T-cell (primary cell): ENCODE measurements at places on chromosomes 12 and 14.

- no peak overlapping the region for H3K4me3 ChIP-seq
- peaks cover 25% of the 10 kb centered on the region for H3K27me3 ChIP-seq
- DNase-seq, result no peak
- H3K4me1 ChIP-seq, result no peaks in the 10 kb centered on the region
Measured at GRCh38 chr12:132309596-132310086, 19.7 kb downstream of the GALNT9 start.

GRCh38 chr12:104249017-104249416 is 33.4 kb downstream of the TXNRD1 start:
- no peaks in the 10 kb centered on the region for H3K27me3 ChIP-seq
- no peak overlapping the region for H3K4me3 ChIP-seq
- H3K27ac ChIP-seq, result no peak overlapping the region
- H3K36me3 ChIP-seq, result no peaks in the 10 kb centered on the region
- DNase-seq, result no peak
- H3K4me1 ChIP-seq, result no peaks in the 10 kb centered on the region

GRCh38 chr12:4177262-4177661 is 96.3 kb upstream of the CCND2 start:
- no peaks in the 10 kb centered on the region for H3K36me3 ChIP-seq
- no peaks in the 10 kb centered on the region for H3K4me1 ChIP-seq
- H3K27me3 ChIP-seq, result no peaks in the 10 kb centered on the region
- DNase-seq, result no peak
- H3K27ac ChIP-seq, result no peak overlapping the region

- no peak overlapping the region for H3K27ac ChIP-seq
- DNase-seq, result no peak
- H3K36me3 ChIP-seq, result no peaks in the 10 kb centered on the region
- H3K27me3 ChIP-seq, result peaks cover 26% of the 10 kb centered on the region
- H3K4me3 ChIP-seq, result no peak overlapping the region
Measured at GRCh38 chr14:50874757-50875156, 2.9 kb downstream of the ABHD12B start.

DNA sequence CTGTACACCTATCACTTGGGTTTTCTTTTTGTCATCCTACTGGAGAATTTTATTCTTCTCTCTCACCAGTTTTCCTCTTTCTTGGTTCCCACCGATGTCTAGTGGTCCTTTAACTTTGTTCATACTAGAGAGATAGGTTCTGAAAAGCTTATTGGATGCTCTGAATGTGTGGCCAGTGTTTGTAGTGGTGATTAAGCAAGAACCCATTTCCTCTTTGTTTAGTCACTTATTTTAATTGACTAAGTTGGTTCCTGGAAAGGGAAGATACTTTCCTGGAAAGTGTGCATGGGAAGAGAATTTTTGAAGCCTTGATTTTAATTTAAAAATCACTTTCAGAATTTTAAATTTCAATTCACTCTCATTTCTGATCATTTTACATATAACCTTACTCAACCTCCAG is 127.2 kb downstream of the OTOGL start:
- no peak overlapping the region for H3K27ac ChIP-seq
- no peaks in the 10 kb centered on the region for H3K36me3 ChIP-seq
- no peaks in the 10 kb centered on the region for H3K4me1 ChIP-seq

DNA sequence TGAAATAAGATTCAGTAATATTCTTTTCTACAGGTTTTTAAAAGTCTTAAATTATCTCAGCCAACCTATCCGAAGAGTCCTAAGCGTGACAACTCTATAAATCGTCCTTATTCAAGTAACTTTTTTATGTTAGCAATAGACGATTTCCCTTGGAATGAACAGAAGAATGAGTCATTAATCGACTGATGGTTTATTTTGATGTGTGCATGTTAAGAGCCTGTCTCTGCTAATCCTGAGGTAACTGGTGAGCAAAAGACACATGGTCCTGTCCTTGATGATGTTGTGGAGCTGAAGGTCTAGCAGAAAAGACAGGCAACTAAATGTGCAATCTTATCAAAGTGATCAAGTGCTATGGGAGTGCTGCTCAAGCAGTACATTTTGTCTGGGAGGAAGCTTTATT is 80.4 kb downstream of the DAAM1 start:
- no peak overlapping the region for H3K4me3 ChIP-seq
- H3K27ac ChIP-seq, result no peak overlapping the region
- DNase-seq, result no peak
- no peaks in the 10 kb centered on the region for H3K27me3 ChIP-seq

GRCh38 chr12:30822385-30823155 is 67.8 kb upstream of the CAPRIN2 start:
- no peak overlapping the region for H3K27ac ChIP-seq
- H3K4me1 ChIP-seq, result peaks cover 18% of the 10 kb centered on the region
- peak; percentile 35 for DNase-seq
- peak overlapping the region; percentile 78 for H3K4me3 ChIP-seq
- no peaks in the 10 kb centered on the region for H3K36me3 ChIP-seq

- H3K4me1 ChIP-seq, result no peaks in the 10 kb centered on the region
- H3K27ac ChIP-seq, result no peak overlapping the region
- H3K27me3 ChIP-seq, result peaks cover 3% of the 10 kb centered on the region
- H3K36me3 ChIP-seq, result no peaks in the 10 kb centered on the region
- DNase-seq, result no peak
Measured at GRCh38 chr14:101451166-101451565, 110.1 kb upstream of the DIO3 start.

DNA sequence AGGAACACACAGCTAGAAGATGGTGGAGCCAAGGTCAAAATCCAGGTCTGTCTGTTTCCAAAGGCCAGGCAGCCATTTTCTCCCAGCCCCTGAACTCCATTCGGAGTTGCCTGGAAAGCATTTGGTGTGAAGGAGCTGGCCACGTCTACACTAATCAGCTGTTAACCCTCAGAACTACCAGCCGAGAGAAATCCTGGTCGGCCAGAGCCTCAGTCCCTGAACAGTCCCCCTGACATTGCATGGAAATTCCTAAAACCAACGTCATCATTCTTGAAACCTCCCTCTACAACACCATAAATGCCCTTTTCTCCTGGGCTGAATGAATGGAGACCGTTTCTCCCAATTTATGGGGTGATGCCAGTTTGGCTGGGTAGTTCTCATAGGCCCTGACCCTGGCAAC is 245.6 kb downstream of the SLC41A2 start:
- no peak overlapping the region for H3K4me3 ChIP-seq
- H3K36me3 ChIP-seq, result no peaks in the 10 kb centered on the region
- H3K27me3 ChIP-seq, result no peaks in the 10 kb centered on the region
- no peak for DNase-seq

- no peaks in the 10 kb centered on the region for H3K27me3 ChIP-seq
- H3K36me3 ChIP-seq, result no peaks in the 10 kb centered on the region
- no peak overlapping the region for H3K4me3 ChIP-seq
- DNase-seq, result no peak
- H3K4me1 ChIP-seq, result no peaks in the 10 kb centered on the region
- no peak overlapping the region for H3K27ac ChIP-seq
Measured at GRCh38 chr14:104557766-104558165, 21.8 kb upstream of the C14orf180 start.

- H3K4me3 ChIP-seq, result no peak overlapping the region
- peaks cover 46% of the 10 kb centered on the region for H3K36me3 ChIP-seq
- peaks cover 24% of the 10 kb centered on the region for H3K4me1 ChIP-seq
- H3K27me3 ChIP-seq, result no peaks in the 10 kb centered on the region
- no peak for DNase-seq
Measured at GRCh38 chr12:6541371-6542165, 7.3 kb downstream of the GAPDH start.

GRCh38 chr12:63766498-63766897 is 13.2 kb upstream of the RXYLT1 start:
- no peak overlapping the region for H3K27ac ChIP-seq
- no peak overlapping the region for H3K4me3 ChIP-seq
- no peak for DNase-seq
- no peaks in the 10 kb centered on the region for H3K4me1 ChIP-seq
- peaks cover 9% of the 10 kb centered on the region for H3K27me3 ChIP-seq

DNA sequence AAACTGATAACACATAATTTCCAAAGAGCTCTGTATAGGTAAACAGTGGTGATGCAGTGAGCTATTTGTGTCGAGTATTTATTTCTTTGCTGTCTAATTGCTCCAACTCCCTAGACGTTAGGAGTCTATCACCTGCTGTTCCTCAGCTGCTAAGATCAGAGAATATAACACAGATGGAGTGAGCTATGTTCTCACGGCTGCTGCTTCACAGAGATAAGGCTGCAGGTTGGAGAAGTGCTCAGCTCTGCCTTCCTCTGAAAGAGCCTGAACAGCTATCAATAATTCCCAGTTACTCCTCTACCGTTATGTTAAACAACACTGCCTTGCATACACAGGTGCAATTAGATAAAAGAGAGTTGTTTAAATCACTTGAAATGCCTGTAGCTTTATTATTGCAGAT is 103.2 kb upstream of the MDGA2 start:
- no peak overlapping the region for H3K4me3 ChIP-seq
- no peaks in the 10 kb centered on the region for H3K27me3 ChIP-seq
- H3K27ac ChIP-seq, result no peak overlapping the region
- H3K36me3 ChIP-seq, result no peaks in the 10 kb centered on the region
- H3K4me1 ChIP-seq, result no peaks in the 10 kb centered on the region
- no peak for DNase-seq

- H3K27me3 ChIP-seq, result no peaks in the 10 kb centered on the region
- H3K27ac ChIP-seq, result no peak overlapping the region
- no peaks in the 10 kb centered on the region for H3K4me1 ChIP-seq
- no peak for DNase-seq
- no peaks in the 10 kb centered on the region for H3K36me3 ChIP-seq
- no peak overlapping the region for H3K4me3 ChIP-seq
Measured at GRCh38 chr14:53510281-53510912, 357.3 kb upstream of the DDHD1 start.

- H3K27me3 ChIP-seq, result no peaks in the 10 kb centered on the region
- no peak for DNase-seq
- H3K36me3 ChIP-seq, result no peaks in the 10 kb centered on the region
- no peak overlapping the region for H3K27ac ChIP-seq
- H3K4me1 ChIP-seq, result no peaks in the 10 kb centered on the region
- H3K4me3 ChIP-seq, result no peak overlapping the region
Measured at GRCh38 chr14:49516286-49516685, 69.9 kb downstream of the RPS29 start.

DNA sequence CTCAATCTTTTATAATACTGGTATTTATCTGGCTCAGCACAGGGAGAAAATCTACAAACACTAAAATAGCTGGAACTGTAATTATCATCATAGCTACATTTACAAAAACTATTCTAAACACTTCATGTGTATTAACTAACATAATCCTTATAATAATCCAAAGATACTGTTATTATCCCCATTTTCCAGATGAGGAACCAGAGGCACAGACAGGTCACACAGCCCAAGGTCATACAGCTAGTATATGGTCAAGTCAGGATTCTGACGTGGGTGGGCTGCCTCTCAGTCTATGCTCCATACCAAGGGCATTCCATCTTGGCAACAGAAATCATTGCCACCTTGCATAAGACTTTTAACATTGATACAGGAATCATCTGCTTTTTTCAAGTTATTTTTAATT is 11.4 kb downstream of the FERMT2 start:
- no peaks in the 10 kb centered on the region for H3K36me3 ChIP-seq
- peaks cover 2% of the 10 kb centered on the region for H3K27me3 ChIP-seq
- no peak overlapping the region for H3K4me3 ChIP-seq
- H3K4me1 ChIP-seq, result no peaks in the 10 kb centered on the region
- no peak for DNase-seq

DNA sequence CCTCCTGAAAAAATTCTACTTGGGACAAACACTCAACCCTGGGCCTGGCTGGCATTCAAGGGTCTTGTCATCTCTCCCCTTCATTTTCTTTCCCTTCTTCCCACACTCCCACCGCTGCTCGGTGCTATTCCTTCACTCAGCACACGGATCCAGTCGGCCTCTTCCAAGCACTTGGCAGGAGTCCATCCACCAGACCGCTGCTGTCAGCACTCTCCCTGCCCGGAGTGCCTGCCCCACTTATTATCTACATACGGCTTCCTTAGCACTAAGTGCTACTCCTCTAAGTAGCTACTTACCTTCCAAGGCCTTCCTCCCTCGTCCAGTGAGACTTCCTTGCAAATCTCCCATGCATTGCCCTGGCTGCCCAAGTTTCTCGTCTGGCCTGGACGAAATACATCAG is 29.8 kb downstream of the CALM1 start:
- no peak overlapping the region for H3K4me3 ChIP-seq
- H3K4me1 ChIP-seq, result no peaks in the 10 kb centered on the region
- no peak for DNase-seq
- H3K27me3 ChIP-seq, result peaks cover 19% of the 10 kb centered on the region
- H3K27ac ChIP-seq, result no peak overlapping the region
